AG09309 (cell line): ENCODE measurements at places on chromosomes 5 and 9.

- no peak for DNase-seq
Measured at GRCh38 chr9:86966852-86967511, 19.7 kb upstream of the GAS1 start.

DNA sequence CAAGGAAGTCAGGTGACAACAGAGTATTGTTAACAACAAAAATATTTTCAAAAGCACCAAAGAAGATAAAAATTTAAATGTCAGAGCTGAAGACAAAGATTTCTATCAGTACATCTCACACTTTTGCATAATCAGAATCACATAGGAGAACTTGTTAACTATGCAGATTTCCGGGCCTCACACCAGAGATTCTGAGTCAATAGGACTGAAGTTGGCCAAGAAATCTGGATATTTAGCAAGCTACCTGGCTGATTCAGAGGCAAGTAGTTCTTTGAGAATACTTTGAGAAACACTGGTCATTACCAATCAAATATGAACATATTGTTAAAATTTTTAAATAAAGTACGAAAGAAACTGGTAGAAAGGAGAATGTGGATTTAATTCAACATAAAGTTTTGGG lies 80.5 kb upstream of the GLIS3 start:
- no peak for DNase-seq

GRCh38 chr9:131798246-131798645 lies 58.4 kb upstream of the RAPGEF1 start:
- no peak for DNase-seq

GRCh38 chr9:104815851-104816565 lies 52.1 kb downstream of the NIPSNAP3B start:
- no peak for DNase-seq

DNA sequence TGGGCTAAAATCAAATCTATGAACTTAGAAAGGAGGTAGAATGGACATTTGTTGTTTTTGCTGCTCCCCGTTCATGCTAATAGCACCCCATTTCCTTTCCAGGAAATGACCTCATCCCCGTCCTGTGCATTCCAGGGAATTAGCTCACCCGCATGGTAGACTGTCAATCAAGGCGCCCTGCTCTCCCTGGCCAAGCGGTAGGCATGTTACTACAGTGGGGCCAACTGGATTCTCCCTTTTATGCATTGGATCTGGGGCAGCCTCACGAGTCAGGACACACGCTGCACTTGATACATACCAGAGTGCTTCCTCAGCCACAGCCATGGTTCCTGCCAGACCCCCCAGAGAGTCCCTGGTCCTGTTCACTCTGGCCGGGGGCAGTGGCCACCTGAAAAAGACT lies 111.0 kb upstream of the PTCH1 start:
- DNase-seq = no peak

DNA sequence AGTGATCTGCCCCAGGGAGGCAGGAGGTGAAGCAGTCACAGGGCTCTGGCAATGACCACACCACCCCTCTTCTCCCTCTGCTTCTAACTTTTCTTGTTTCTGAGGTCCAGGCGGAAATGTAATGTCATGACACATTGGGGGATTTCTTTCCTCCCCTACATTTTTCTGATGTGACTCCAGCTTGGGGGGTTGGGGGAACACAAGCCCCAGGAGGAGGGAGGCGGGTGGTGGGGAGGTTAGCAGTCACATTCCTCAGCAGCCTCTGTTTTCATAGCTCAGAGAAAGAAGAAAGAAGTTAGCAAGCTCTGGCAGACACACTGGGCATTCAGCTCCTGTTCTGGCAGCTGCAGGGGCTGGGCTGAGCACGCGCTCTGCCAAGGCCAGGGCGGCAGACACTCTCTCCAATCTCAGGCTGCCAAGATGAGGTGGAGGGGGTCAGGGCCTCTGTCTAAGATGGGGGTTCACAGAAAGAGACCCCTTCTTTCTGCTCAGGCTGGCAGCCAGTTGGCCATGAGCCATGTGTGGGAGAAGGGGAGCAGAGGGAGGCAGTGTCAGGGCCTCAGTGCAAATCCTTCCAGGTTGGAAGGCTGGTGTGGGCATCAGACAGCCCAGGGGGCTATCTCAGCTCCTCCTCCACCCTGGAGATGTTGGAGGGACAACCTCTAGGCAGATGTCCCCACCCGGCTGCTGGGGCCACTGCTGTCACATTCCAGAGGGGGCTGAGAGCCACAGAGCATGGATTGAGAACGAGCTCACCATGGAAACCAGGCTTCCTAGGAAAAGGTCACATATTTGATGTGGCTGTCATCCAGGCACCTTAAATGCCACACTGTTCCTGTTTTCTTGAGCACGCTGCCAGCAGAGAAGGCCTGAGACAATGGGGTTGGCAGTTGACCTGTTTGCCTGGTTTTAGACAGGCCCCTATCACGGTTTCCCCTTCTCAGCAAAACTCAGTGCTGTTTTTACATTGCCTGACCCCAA lies 20.1 kb upstream of the PFDN1 start:
- DNase-seq = peak; percentile 69

DNA sequence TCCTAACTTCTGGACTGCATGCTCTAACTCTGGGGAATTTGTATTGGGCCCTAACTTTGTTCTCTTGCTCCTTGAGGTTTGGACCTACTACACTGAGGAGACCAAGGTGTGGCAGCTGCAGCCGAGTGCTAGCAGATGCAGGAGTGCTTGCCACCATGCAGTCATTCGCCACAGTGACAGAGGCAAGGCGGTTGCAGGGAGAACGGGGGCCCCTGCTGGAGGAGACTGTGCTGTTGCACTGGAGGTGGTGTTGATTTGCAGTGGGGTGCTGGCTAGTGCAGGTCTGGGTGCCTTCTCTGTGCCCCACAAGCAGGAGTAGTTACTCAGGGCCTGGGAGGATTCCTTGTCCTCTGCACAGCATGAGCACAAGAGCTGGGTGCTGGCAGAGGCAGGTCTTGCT lies 22.4 kb upstream of the DIRAS2 start:
- no peak for DNase-seq

- no peak for DNase-seq
Measured at GRCh38 chr9:32709871-32710270, 73.5 kb upstream of the TMEM215 start.

- DNase-seq = no peak
Measured at GRCh38 chr5:170614065-170614490, 110.3 kb downstream of the KCNIP1 start.

- no peak for DNase-seq
Measured at GRCh38 chr9:85262333-85262732, 479.4 kb downstream of the AGTPBP1 start.

- no peak for DNase-seq
Measured at GRCh38 chr5:33229216-33229615, 211.5 kb upstream of the TARS1 start.

DNA sequence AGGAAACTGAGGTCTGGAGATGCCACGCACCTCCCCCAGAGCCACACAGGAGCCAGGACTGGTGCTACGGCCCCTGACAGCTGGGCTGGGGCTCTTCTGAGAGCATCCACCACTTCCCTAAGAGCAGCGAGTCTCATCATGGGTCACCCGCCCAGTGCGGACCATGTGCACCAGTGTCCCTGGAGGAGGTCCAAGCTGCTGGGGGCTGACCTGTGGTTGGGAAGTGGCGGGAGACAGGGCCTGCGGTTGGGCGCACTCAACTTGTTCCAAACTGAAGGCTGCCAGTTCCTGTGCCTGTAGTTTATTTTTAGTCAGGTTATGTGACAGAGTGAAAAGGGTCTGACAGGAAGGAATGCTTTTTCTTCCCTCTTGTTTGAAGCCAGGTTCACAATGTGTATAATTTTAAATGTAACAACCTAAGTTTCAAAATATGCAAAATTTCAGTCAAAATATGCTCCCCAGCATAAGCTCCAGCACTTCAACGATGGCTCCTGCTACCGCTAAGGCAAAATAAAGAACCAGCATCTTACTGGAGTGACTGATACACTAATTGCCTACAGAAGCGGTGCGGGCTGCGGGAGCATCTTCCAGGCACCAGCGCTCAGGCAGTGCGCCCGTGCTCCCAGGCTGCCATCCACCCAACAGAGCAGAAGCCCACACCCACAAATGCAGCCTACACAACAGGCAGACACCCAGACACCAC lies 14.8 kb downstream of the BARHL1 start:
- no peak for DNase-seq

GRCh38 chr9:18360005-18360404 lies 113.9 kb upstream of the ADAMTSL1 start:
- no peak for DNase-seq

DNA sequence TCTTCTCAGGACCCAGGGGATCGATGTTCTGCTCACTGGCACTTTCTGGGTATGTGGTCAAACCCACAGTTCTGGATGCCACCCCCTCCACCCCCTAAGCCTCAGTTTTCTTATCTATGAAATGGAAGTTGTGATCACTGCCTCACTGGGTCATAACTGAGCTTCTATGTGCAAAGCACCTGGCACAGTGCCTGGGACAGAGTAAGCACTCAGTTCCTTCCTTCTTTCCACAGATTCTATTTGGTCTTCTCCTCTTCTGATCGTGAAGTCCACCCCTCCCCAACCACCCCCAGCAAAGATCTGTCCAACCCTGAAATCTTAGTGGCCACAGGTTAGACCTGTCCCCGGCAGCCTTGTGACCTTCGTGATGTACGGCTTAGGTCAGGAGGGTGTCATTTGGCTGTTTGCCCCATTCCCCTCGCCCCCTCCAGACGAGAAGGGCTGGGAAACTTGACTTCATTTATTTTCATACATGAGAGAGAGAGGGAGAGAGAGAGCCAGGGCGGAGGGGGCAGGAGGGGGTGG lies 181.4 kb downstream of the FGF18 start:
- no peak for DNase-seq

- no peak for DNase-seq
Measured at GRCh38 chr5:31911291-31912265, 262.5 kb downstream of the GOLPH3 start.

DNA sequence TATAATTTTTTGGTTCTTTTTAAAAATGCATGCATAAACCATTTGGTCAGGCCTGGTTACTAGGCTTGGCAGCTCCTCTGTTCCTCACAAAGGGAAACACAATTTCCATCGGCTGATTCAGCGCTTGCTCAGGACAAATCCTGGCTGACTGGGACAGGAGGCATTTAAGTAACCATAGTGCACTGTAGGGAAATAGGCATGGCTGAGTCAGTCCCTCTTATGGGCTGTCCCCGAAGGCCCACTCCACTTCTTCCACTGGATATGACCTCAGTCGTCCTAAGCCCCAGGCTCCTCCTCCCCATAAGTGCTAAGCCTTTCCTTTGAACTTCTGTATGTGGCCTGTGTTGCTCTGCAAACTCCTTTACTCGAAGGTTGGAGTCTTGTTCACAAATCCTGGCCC lies 71.2 kb upstream of the GLIS3 start:
- peak; percentile 86 for DNase-seq

GRCh38 chr5:160036884-160037283 lies 27.9 kb downstream of the TTC1 start:
- no peak for DNase-seq

- peak; percentile 17 for DNase-seq
Measured at GRCh38 chr5:113331209-113331551, 103.6 kb downstream of the TSSK1B start.
